H9 (cell line): ENCODE measurements at places on chromosomes 3 and 15.

GRCh38 chr3:194572143-194572789, 61.0 kb downstream of the TMEM44 start:
- no peak for DNase-seq

GRCh38 chr3:120147072-120147871, 53.0 kb upstream of the GSK3B start:
- DNase-seq = peak; percentile 41

GRCh38 chr15:99454107-99454809, 111.5 kb upstream of the MEF2A start:
- DNase-seq = no peak

DNA sequence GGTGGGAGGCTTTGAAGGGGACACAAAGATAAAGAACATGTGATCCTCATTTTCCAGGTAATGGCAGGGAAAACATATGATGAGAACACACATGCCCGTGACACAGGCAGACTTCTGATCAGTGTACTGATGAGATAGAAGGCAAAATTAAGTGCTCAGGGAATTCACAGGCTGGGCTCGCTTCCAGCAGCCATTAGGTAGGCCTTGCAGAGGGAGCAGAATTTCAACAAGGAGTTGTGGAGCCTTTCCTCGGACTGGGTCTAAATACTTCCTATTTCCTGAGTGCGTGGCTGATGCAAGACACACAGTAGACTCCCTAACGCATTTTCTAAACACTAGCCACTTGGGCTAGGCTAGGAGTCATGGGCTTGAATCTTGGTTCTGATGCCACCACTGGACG, 74.0 kb upstream of the ETV5 start:
- DNase-seq = no peak

DNA sequence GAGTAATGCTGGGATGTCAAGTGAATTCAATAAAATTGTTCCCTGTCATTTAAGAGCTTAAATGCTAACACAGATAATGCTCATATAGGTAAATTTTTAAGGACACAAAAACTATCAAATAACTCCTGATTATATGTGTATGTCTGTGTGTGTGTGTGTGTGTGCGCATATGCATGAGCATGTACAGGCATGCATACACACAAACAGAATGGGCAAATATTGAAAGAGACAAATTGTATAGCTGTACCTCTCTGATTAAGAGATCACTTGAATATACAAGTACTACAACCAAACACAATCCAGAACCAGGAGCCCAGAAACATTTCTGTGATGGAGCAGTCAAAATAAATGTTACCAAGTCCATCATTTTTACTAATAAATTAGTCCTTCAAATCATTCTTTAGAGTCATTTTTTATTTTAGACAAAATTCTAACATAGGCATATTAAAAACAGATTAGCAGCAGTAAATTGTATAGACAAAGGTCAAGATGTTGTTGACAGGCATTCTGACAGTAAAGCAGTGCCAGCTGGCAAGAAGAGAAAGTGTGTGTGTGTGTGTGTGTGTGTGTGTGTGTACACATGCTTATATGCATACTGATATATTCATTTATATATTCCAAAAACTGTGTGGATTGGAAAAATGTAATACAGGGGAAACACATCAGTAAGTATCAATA, 145.3 kb downstream of the CD47 start:
- DNase-seq = no peak

GRCh38 chr15:41568350-41569017, 9.5 kb downstream of the TYRO3 start:
- DNase-seq = peak; percentile 89

DNA sequence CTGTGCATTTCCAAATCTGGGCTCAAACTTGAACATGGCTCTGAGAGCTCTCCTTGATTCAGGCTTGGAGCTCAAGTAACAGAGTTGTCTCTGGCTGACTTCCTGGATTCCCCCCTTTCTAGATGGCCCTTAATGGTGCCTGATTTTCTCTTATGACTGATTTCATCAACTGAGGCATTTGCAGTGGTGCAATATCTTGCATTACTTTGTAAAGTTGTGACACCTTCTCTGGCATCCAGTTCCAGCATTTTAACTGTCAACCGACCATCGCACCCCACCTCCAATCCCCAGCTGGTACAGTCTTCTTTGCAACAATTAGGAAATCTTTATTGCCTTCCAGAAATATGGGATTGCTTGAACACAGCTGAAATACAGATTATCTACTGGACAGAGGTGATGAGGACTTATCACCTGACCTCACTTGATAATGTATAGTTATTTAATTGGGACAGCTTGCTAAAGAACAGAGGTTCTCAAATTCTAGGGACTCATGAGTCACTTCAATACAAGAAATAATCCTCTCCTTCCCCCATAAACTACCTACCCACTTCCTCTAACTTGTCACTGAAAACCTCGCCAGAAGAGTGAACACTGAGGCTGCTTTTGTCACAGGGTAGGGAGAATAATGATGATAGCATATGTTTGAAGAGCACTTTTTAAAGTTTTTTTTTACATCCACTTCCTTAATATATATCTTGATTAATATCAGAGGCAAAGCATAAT, 41.8 kb downstream of the FILIP1L start:
- DNase-seq = no peak

- peak; percentile 73 for DNase-seq
Observed at GRCh38 chr3:154616298-154616697, 186.3 kb upstream of the GPR149 start.

GRCh38 chr15:100468285-100468684, 60.5 kb downstream of the CERS3 start:
- no peak for DNase-seq

- DNase-seq = no peak
Observed at GRCh38 chr15:74402873-74403587, 30.7 kb downstream of the SEMA7A start.

DNA sequence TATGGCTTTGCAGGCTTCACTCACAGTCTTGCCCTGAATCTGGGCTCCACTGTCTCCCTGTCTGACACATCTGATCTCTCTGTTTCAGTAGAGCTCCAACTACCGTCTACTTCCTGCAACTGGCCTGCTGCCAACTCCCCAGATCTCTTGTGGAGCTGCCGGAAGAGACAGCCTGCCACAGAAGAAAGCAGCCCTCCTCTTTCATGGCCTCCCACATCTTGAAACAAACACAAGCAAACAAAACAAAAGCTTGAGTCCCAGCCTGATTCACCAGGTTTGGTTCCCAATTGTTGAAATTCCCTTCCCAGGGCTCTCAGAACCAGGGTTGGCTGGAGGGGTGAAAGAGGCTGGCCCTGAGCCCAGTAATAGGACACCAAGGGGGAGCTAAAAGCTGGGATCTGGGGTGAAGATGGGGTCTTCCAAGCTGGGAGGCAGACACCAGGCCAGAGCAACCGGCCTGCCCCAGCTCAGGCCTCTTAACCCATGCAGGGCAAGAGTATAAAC, 55.3 kb upstream of the CA12 start:
- no peak for DNase-seq

GRCh38 chr3:155230382-155230781, 63.1 kb downstream of the STRIT1 start:
- no peak for DNase-seq

DNA sequence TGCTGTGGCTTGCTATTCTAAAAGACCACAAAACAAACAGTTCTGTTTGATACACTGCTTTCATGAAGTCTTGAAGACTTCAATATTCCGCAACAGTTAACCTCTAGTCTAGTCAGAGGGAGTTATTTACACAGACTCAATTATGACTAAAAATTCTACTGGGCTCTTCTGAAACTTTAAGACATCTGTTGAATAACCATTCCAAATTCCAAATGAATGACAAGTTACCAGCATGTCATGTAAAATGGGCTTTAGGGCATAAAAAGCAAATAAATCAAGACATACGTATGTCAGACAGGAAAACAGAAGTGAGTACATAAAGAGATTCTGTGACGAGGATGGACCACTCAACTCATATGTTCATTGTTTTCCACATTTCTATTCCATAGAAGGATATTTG, 93.9 kb downstream of the PLOD2 start:
- DNase-seq = no peak

GRCh38 chr3:178768072-178768864, 232.0 kb downstream of the KCNMB2 start:
- DNase-seq = no peak

DNA sequence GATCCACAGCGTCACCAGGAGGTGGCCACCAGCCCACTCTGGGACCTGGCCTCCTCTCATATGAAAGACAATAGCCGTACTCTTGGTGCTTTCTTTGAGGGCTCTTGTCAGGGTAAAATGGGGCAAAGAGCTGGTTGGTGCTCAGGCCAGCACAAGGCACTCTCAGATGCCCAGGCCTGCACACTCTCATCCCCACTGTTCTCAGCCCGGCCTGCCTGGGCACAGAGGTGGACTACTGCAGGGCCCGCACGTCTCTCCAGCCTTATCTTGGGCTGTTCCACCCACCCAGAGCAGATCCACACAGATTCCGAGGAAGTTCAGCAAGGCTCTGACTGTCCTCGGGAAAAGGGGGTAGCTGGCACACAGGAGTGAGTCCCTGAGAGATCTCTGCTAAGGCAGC, 122.8 kb upstream of the PRR20G start:
- DNase-seq = no peak

GRCh38 chr3:42473083-42473932, 29.1 kb upstream of the VIPR1 start:
- no peak for DNase-seq

GRCh38 chr15:74869726-74870407, 3.3 kb downstream of the SCAMP2 start:
- DNase-seq = no peak

DNA sequence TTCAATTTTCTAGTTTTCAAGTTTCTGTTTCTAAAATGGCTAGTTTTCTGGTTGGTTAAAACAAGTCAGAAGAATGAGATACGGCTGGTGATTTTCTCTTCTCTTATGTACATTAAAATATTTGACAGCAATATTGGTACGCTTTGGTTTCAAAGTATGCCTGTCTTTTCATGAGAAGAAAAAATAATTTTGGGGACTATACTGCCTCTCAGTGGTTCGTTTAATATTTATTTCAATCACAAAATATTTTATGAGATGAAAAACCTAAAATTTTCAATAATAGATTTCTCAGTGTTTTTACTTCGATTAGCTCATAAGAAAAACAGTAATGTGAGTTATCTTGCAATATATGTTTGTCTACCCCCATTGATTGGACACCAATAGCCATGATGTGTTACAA, 72.8 kb upstream of the AADACL2 start:
- no peak for DNase-seq

DNA sequence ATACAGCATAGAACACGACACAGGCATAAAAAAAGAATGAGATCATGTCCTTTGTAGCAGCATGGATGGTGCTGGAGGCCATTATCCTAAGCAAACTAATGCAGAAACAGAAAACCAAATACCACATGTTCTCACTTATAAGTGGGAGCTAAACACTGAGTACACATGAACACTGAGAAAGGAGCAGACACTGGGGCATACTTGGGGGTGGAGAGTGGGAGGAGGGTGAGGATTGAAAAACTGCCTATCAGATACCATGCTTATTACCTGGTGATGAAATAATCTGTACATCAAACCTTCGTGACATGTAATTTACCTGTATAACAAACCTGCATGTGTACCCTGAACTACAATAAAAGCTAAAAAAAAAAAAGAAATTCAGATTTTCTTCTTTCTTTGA, 100.4 kb downstream of the PPM1L start:
- DNase-seq = no peak

DNA sequence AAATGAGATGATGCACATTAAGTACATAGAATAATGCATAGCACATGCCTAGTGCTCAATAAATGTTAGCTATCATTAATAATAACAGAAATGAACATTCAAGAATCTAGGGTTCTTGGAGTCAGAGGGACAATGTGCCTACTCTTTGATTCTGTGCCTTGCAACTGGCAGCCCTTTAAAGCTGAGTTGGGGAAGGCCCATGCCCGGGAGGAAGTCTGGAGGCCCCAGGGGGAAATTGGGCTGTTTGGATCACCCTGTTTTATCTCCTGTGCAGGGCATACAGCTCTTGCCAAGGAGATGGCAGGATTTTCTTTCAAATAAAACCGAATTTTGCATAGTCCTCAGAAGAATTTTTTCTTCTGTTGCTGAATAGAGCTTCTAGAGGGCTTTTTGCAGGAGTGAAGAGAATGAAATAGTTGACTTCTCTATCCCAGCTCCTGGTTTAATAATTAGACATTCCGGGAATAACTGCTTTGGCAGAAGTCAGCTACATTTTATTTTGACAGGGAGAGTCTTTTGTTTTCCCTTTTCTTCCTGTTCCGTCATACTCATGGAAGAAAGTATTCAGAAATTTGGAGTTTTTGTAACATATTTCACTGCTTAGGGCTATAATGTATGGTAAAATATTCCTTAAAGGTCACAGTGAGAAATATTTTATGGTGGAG, 18.0 kb upstream of the KCNAB1 start:
- DNase-seq = no peak

GRCh38 chr3:146781606-146782005, 176.5 kb upstream of the PLSCR5 start:
- DNase-seq = no peak

DNA sequence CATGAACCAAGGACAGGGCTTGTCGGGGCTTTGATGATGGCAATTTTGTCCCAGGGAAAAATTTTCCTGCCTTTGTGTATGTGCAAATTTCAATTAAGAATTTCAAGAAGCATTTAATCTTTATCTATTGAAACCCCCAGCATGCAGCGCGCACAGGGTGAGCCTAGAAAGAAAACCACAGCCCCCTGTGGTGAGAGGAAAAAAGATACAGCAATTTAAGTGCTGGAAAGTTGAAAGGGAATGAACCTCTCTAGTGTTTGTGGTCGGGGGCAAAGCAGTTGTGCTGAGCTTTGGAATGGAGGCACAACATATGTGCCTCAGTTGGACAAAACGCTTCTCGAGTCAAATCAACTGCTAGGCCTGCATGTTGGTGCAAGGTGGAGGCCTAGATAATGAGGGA, 111.8 kb upstream of the C15orf61 start:
- DNase-seq = no peak
